ENCODE measurements at places on chromosomes 11 and 22.

DNA sequence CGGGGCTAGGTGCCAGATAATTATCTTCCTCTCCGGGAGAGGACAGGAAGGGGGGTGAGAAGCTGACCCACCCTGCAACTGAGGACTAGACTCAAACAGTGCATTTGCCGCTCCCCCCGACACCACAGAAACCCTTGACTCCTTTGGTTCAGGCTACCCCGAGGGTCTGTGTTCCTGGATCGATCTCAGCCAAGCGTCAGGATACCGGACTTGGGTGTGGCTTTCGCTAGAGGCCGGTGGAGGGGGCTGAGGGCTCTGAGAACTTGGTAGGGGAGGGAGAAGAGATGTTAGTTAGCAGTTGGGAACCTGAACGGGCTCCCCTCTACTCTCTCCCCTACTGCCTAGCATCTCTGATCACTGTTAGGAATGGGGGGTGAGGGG, 840 bp downstream of the SEZ6L start:
- no peak for DNase-seq

- no peak for DNase-seq
Observed at GRCh38 chr22:20562607-20563465, 55.4 kb downstream of the MED15 start.

GRCh38 chr22:49170053-49170452, 657.6 kb downstream of the BRD1 start:
- DNase-seq, result no peak

GRCh38 chr22:29750559-29751538, 16.0 kb downstream of the ZMAT5 start:
- no peak for DNase-seq

GRCh38 chr11:1168721-1169161, 11.0 kb downstream of the MUC5AC start:
- no peak for DNase-seq

Measured in right renal cortex interstitium (tissue), 3 donors.